ENCODE measurements at places on chromosomes 7 and 10.

- no peak for DNase-seq
Observed at GRCh38 chr7:70495033-70495376, 636.9 kb upstream of the GALNT17 start.

DNA sequence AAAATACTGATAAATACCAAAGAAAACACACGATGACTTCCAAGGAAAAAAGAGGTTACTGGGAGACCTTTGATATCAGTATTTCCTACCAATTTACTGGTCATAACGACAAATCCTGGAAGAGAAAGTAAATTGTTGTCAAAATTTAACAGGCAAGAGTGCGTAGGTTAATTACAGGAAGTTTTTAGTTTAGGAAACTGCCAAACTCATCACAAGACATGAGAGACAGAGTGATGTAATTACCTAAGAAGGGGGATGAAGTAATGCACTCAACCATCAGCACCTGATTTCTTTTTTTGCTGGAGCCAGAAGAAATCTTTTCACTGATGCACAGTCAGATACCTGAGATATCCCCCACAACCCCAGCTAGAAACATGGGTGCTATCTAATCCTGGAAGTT lies 16.8 kb downstream of the MACC1 start:
- no peak for DNase-seq

GRCh38 chr10:75430000-75430763 lies 1.2 kb upstream of the LRMDA start:
- DNase-seq, result no peak

- peak; percentile 7 for DNase-seq
Observed at GRCh38 chr7:1670894-1671593, 967 bp downstream of the ELFN1 start.

- DNase-seq, result no peak
Observed at GRCh38 chr10:99894613-99895012, 112.2 kb downstream of the ABCC2 start.

GRCh38 chr10:47368431-47369180 lies 15.5 kb downstream of the ZNF488 start:
- peak; percentile 7 for DNase-seq

DNA sequence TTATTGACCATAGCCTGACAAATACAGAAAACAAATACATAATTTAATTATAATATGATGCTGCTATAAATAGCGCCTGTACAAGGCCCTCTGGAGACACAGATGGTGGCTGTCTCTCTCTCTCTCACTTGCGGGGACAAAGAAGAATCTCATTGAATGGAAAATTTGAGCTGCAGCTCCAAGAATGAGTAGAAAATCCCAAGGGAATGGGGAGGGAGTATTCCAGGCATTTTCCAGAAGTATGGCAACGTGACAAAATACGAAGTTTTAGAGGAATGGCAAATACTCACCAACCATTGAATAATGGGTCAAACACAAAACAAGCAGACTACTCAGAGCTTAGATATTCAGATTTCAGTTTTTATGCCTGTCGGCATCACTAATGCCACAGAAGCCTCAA lies 179.9 kb downstream of the NRP1 start:
- no peak for DNase-seq

DNA sequence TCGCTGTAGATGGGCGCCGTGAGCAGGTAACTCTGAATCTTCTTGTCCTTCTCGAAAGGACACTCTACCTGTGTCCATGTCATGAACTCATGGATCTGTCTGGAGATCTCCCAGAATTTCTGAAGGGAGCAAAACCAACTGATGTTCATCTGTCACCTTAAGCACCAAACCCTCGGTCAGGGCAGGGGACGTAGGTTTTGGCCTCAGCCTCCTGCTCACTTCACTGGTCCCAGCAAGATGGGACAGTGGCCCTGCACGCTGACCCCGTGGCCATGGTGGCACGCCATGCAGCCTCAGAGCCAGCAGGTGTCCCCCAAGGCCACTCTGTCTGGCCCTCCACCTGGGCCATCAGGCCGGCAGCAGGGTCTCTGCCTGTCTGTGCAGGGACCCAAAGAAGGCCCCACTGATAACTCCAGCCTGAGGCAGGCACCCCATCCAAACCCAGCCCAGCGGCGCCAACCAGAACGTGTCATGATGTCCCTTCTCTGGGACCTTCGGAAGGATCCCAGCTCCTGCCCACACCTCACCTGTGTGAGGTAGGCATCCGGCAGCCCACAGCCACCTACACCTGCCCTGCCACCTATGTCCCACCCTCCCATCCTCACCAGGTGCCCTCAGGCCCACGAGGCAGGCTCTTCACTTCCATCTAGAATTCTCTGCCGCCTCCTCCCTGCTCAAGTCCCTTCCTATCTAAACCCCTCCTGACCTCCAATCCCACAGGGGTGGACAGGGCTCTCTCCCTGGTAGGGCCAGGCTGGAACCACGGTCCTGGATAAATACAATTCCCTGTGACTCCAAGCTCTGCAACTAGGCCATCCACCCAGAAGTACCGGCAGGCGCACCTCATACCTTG lies 59.0 kb downstream of the CSGALNACT2 start:
- DNase-seq, result peak; percentile 5

DNA sequence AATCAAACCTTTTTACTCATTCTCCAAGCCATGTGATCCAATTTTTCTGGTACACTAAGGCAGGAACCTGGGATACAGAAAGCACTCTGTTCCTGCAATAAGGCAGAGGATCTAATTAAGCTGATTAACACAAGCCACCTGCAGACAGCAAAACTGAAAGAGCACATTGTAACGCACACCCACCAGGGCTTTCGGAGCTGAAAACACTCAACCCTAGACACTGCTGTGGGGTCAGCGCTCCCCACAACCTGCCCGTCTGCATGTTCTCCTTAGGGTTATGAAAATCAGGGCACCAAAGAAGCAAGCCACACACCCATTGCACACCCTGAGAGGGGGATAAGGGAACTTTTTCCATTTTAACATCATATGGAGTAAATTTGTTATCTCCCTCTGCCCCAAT lies 1022.2 kb upstream of the LRRTM3 start:
- no peak for DNase-seq

- DNase-seq, result peak; percentile 24
Observed at GRCh38 chr7:133253519-133253875, 619 bp downstream of the EXOC4 start.

GRCh38 chr7:46360296-46360695 lies 439.2 kb upstream of the IGFBP3 start:
- no peak for DNase-seq

DNA sequence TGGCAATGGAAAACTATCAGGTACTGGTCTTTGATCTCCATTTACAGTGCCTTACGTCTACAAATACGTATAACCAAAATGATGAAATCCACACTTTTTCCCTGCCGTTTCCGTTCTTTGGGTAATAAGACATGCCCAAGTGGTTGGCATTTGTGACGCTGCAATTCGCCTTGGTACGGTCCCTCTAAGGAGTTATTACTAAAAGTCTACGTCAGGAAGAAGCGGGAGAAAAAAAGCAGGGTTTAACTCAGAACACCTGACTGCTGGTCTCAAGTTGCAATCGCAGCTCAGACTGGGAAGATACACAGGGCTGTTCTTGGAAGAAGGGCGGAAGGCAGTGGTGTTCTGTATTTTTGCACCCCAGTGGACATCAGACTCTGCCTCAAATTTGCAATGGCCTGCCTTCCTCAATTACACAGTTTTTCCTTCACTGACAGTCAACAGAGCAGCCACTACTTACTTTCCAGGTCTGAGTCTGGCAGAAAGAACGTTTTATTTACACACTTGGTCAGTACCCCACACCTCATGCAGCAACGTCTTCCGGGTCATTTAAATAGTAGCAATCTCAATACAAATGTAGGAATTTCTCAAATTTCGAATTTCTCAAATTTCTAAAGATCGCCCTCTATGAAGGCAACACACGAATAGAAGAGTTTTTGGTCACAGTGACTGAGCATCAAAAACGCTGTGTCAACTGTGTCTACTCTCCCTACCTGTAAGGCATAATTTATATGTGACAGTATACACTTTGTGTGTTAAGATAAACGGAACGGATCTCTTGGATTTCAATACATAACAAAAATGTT lies 2.1 kb downstream of the BAIAP2L1 start:
- no peak for DNase-seq

DNA sequence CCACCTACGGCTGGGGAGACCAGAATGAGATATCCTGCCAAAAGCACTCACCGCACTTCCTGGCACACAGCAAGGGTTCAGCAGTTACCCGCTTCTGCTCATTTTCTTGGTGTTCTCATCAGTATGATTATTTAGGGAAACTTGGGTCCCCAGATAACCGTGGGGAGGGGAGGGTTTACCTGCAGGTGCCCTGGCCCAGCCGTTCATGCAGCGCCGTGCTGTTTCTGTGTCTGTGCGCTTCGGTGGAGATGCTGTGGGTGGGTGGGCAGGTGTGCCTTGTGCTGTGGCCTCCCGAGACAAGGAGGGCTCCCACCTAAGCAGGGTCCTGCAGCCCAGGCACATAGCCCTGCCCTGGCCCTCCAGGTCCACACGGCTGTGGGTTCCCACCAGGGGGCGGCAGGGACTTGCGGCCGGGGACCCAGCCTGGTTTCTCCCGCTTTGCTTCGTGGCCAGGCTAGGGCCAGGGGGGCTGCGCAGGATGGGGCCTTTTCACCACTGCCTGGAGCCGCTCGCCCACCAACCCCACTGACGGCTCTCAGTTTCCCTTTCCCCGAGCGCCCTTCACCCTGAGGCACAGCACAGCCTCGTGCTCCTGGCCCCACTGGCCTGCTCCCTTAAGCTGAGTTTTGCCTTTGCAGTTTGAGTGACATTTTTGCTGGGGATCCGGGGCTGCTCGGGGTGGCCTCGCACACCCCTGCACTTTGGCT lies 78.5 kb downstream of the LHPP start:
- DNase-seq, result peak; percentile 76

DNA sequence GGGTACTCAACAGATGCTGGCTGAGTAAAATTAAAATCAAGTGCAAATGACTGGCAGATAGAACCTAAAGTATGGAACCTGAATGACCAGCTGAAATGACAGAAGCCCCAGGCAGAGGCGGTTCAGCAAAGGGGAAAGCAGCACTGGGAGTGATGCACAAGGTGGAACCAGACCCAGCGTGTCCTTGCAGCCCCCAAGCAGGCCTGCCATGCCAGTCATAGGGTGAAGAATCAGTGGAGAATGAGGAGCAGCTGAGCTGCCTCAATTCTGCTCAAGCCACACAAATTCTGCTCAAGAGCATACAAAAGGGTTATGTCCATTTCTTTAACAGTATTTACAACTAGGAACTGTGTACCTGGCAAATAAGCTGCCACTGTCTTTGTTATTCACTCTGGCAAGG lies 8.7 kb downstream of the ACTR1A start:
- no peak for DNase-seq

DNA sequence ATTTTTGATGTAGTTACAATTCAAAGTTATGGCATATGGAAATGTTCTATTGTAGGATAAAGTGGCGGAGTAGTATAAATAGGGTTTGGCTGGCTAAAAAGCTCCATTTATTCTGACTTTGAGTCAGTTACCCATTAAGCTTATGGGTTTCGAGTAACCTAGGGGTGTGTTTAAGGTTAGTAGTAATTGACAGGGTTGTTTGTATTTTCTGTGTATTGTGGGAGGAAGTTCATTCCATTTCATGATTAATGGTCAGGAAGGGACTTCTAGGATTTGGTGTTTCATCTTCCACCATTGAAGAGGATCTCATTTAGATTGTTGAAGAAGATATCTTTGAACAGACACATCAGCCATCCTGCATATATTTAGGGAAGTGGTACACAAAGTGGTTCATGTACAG lies 75.0 kb downstream of the BICC1 start:
- DNase-seq, result no peak

DNA sequence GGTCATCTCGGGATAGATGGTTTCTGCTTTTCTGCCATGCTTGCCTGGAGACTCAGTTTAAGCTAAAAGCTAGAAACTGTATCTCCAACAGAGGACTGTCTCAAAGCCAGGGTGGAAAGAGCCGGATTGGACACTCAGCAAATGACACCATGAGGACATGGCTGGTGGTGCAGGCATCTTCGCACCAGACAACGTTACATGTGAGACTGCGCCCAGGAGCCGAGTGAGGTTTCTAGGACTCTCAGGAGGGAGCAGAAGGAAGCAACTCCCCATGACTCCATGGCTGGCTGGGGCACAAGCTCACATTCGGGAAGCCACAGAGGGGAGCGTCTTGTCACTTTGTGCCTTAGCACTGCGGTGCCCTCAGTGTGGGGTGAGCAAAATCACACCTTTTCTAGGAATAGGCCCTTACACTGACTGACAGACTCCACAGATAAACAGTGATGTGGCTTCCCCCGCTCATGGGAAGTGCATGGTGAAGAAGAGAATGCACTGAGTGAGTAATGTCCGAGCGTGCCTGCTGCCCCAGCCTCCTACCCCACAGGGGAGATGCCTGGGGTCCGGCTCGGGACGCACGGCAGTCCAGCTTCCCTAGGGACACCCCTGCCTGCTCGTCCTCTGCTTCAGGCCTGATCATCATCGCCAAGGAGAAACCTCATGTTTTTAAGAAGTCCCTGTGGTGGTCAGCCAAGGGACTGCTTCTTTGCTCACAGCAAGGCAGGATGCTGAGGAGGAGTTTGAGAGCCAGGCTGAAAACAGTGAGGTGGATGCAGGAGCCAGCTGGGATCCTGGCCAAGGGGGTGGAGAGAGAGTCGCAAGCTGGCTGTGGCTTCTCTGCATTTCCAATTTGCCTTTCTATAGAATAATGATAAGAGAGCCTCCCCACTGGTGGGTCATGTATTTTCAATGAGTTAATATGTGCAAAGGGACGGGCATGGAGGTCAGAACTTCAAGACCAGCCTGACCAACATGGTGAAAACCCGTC lies 52.2 kb upstream of the FXYD4 start:
- no peak for DNase-seq

DNA sequence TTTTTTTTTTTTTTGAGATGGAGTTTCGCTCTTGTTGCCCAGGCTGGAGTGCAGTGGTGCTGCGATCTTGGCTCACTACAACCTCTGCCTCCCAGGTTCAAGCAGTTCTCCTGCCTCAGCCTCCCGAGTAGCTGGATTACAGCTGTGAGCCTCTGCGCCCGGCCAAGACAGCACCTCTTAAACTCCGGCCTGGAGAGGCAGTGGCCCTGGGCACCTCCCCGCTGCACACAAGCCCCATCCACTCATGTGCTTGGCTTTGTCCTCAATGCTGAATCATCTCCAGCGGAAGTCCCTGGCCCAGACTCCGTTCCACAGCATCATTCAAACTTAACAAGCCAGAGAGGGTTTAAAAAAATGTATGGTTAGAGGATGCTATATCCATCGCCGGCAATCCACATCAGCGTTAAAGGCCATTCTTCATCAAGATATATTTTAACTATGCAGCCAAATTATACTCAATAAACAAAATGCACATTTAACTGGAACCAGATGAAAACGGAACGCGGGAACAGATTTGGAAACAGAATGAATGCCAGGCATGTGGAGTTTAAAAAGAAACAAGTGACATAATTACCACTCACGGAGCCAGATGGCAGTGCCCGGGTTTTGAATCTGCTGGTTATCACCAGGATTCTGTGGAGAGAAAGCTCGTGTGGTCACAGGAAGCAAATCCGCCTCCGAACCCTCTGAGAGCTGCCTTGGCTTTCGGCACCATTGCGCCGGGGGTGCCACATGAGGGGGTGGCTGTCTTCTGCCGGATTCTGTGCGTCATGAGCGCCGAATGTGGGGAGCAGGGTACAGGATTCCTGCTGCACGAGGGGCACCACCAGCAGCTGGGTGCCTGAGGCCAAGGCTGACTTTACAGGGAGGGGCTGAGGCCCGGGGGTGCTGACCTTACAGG lies 45.6 kb upstream of the CFAP46 start:
- DNase-seq, result no peak

GRCh38 chr7:113159746-113160339 lies 41.5 kb upstream of the SMIM30 start:
- DNase-seq, result peak; percentile 10

- no peak for DNase-seq
Observed at GRCh38 chr10:124429576-124429975, 10.9 kb upstream of the OAT start.
